Pancreas (tissue), 10 donors: ENCODE measurements at places on chromosomes 11 and 22.

DNA sequence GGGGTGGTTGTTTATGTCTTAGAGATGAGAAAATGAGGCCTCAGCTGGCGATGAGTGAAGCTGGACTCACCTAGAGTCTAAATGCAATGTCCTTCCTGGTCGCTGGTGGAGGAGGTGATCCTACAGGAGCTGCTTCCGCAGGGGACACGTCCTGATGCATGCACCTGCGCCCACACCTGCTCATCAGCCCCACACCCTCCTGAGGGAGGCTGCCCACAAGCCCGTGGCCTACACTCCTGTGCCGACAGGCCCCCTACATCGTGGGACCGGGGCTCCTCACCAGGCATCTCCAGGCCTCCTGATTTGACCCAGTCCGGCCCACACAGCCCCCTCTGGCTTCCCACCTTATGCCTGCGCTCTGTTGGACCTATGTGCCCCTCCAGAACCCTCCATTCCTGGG lies 857.2 kb downstream of the TBC1D22A start:
- DNase-seq = no peak

GRCh38 chr11:117072517-117073461 lies 25.4 kb downstream of the SIK3 start:
- DNase-seq = no peak

GRCh38 chr22:17647991-17648390 lies 9.4 kb downstream of the BCL2L13 start:
- DNase-seq = no peak

DNA sequence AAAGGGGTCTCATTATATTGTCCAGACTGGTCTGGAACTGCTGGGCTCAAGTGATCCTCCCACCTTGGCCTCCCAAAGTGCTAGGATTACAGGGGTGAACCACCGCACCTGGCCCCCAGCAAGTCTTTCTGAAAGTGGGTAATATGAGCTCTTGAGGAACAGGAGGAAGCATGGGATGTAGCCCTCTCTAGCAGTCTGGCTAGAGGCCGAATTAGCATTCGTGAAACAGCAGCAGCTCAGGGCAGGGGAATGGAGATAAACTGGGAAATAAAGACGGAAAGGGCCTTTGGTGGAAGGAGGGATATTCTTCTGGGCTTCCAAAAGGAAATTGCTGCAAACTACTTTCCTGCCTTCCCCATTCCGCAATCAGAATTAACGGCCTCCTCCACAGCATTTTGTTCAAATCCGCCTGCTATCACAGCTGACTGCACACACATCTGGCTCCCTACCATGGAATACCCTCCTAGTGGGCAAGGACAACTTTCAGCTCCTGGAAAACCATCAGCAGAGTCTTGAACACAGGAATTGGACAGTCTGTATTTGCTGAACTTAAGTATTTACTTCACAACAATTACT lies 44.3 kb downstream of the MICAL3 start:
- no peak for DNase-seq

GRCh38 chr11:87917111-87917510 lies 258.1 kb downstream of the RAB38 start:
- DNase-seq = no peak

DNA sequence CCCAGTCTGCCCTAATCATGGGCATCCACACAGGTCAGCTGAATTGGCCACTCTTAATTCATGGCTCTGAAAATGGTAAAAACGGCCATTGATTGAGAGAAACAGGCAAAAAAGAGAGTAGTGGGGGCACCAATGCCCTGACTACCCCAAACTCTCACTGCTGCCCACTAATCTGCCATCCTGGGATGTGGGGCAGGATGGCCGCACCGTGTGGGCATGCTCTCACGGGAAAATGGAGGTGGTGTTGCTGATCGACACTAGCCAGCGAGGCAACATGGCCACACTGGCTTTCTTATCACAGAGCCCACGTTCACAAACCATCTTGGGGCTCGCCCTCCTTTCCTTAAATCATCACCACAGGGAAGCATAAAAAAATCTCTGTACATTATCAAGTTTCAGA lies 11.2 kb upstream of the TUB start:
- no peak for DNase-seq
